ENCODE measurements at places on chromosomes 12 and 14. TPM values are rescaled to one million over a fixed set of nuclear protein-coding genes. Genes with fewer than 3 reads are reported as not detected.

Gene TMEM132D
- not detected for total RNA-seq

Gene EML5
- 5.5 TPM for total RNA-seq

Gene CLEC2A
- total RNA-seq = not detected

Gene KRT72
- 7.7 TPM for total RNA-seq

Gene C1R
- 2.3 TPM for total RNA-seq

Gene EEF1AKMT3
- total RNA-seq = 3.1 TPM

Gene FSCB
- not detected for total RNA-seq

Gene PRB2
- total RNA-seq = not detected

Gene SSTR1
- not detected for total RNA-seq

GRCh38 chr12:1083889-1084262 lies 92.9 kb downstream of the ERC1 start:
- no peak for DNase-seq

- DNase-seq = no peak
These were observed 70.0 kb upstream of the CPM start for GRCh38 chr12:69002969-69003368.

GRCh38 chr14:82190742-82191141 lies 657.1 kb upstream of the SEL1L start:
- no peak for DNase-seq

DNA sequence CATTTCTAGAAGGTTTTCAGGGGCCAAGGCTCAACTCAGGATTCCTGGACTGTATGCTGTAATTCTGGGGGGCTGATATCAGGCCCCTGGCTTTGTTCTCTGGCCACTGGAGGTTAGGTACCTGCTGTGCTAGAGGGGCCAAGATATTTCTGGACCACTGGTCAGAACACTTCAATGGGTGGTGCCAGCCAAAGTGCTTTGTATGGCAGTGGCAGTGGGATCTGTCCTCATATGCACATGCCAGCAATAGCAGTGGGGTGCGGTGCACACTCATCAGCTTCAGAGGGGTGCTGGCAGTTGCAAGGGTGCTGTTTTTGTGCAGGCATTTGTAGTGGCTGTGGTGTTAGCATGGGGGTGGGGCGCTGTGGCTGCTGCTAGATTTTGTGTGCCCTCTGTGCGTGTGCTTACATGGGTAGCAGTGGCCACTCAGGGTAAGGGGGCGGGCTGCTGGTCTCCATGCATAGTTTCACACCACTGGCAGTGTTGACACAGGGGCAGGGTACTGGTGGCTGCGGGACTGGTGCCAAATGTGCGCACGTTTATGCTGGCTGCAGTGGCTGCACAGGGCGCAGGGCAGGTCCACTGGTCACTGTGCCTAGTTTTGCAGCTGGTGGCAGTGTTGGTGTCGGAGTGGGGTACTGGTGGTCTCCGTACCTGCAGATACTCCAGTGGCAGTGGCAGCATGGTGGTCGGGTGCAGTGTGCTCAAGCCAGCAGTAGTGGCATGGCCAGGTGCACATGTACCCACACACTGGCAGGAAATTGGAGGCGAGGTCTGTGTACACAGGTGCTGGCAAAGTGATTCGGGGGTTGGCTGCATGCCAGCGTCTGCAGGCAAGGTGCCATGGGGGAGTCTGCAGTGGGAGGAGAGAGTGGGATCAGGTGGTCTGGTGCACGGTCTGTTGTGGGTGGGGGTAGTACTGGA lies 12.6 kb downstream of the NOPCHAP1 start:
- no peak for DNase-seq

DNA sequence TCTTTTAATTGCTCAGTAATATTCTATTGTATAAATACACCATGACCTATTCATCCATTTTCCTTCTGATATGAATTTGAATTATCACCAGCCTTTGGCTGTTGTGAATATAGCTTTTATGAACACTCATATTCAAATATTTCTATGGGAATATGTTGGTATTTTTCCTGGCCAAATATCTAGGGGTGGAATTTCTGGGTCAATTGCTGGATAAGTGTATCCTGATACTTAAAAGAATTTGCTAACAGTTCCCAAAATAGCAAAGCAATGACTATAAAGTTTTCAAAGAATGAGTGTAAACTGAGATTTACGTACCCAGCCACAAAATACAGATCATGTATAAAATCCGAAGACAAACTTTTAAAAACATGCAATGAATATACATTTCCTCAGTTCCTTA lies 148.7 kb upstream of the CLEC14A start:
- no peak for DNase-seq

- DNase-seq = no peak
These were observed 318.2 kb downstream of the TMEM117 start for GRCh38 chr12:44154128-44154527.

DNA sequence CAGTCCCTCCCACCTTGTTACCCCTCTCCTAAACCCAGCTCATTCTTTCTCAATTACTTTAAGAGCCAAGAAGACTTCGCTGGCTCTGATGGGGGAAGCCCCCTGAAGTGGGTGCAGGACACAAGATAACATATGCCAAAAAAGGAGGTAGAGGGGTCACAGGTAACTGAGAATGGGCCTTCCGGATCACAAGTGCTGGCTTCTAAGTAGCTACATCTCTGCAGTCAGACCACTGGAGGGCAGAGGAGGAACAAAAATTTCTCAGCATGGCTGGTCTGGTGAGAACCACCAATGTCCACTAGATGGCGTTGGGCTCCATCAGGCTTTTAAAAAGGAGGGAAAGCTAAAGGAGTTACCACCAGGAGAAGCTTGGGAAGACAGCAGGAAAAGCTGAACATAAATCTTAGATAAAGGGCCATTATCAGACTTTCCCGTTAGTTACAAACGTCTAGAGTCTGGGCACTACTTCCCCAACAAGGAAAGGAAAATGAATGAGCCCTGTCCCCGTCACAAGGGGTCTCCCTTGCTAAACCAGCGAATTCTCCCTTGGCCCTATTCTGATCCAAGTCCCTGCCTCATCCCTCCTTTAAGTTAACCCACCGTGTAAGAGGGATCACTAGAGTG lies 11.6 kb upstream of the CDH24 start:
- peak; percentile 78 for DNase-seq

GRCh38 chr12:67647799-67648520 lies 585 bp upstream of the DYRK2 start:
- DNase-seq = peak; percentile 58

GRCh38 chr14:104925855-104926609 lies 1.4 kb downstream of the PLD4 start:
- no peak for DNase-seq

DNA sequence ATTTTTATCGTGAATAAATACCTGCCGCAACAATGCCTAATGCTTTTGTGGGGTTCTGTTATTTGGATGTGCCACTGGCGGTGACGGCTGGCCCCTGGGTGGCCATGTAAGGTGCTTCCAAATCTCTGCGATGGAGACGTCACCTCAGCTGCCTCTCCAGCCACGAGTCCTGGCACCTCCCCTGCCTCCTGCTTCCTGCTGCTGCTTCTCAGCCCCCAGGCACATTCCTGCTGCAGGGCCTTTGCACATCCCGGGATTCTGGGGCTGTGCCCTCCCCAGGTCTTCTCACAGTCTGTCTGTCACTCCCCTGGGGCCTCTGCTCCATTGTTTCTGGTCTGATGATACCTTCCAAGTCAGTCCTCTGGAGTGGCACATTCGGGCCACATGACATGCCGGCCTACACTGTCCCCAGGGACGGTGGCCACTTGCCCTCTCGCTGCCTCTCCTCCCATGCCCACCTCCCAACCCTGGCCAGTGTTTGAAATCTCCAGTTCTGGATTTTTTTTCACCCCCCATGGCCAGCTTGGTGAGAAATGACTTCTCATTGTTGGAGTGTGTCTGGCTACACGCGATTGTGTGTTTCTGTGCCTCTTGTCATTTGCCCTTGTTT lies 151.8 kb downstream of the KIF26A start:
- no peak for DNase-seq

DNA sequence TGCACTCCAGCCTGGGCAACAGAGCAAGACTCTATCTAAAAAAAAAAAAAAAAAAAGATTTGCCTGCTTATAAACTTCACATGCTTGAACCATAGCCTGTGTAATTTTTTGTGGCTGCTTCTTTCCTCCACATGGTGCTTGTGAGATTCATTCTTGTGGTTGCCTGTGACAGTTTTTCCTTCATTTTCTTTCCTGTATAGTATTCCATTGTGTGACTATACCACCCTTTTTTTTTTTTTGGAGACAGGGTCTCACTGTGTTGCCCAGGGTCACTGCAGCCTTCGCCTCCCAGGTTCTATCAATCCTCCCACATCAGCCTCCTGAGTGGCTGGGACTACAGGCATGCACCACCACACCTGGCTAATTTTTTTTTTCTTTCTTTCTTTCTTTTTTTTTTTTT lies 22.6 kb upstream of the CHST11 start:
- no peak for DNase-seq

DNA sequence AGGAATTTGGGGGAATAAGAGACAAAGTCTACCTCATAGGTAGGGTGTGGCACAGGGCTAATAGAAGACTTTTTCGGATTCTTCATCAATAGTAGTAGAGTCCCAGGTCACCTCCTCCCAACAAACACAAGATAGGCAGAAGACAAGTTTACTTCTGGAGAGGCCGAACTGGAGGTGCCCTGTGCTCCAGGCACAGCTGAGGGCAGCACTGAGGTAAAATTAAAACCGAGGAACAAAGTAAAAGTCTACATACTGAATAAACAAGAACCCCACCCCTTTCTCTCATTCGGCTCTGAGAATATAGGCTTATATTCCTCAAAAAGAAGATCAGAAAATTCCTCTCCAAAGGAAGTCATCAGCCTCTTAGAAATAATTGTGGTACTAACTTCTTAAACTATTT lies 161.5 kb downstream of the SEC23A start:
- DNase-seq = no peak

DNA sequence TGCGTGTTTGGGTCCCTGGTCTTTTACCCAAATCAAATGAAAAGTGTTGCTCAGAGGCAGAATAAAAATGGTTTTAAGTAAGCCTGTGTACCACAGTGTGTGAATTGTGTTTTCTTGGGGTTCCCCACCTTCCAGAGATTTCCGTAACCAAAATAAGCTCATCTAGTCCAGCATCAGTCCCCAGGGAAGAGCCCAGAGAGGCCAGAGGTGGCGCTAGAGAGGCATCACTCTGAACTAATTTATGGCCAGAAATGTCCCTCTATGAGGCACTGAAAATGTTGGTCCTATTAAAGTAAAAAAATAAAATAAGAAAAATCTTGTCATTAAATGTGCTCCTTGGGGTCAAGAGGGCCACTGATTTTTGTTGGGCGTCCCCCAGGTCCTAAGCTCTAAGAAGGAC lies 24.9 kb upstream of the PRKAB1 start:
- no peak for DNase-seq

DNA sequence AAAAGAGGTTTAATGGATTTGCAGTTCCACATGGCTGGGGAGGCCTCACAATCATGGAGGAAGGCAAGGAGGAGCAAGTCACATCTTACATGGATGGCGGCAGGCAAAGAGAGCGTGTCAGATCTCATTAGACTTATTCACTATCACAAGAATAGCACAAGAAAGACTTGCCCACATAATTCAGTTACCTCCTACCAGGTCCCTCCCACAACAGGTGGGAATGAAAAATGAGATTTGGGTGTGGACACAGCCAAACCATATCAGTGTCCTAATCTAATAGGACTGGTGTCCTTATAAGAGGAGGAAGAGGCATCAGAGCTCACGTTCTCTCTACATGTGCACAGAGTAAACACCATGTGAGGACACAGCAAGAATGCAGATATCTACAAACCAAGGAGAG lies 25.9 kb downstream of the DYRK2 start:
- no peak for DNase-seq

GRCh38 chr12:121245951-121246350 lies 36.0 kb downstream of the P2RX4 start:
- no peak for DNase-seq

DNA sequence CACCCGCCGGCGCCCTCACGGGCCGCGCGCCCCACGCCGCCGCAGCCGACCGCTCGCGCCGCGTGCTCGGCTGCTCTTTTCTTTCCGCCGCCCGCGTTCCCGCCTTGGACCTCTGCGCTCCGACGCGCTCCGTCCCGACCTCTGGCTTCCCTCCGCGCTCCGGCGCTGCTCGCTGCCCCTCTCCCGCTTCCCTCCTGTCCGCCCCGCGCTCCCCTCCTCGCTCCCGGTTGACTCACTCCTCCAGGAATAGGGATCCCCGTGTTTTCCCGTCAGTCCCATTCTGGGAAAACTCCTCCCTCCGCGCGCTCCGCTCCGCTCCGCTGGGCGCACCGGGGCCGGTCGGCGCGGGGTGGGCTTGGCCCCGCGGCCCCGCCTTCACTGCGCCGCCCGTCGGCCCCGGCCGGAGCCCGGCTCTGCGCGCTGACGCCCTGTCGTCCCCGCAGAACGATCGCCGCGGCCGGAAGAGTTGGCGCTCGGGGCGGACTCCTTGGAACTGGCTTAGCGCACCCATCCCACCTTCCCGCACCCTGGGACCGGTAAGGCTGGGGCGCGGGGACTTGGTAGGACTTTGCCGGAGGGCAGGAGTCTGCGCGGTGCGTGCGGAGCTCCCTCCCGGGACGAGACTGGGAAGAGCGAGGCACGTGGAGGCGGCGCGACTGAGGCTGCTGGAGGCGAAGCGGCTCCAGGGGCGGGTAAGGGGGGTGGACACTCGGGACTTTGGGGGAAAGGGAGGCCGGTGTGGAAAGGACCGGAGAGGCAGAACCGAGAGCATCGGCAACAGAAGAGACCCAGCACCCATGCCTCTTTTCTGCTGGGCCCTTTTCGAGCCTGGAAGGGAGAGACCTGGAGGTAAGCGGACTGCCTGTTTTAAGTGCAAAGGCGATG lies 550 bp downstream of the TEAD4 start:
- DNase-seq = no peak

- peak; percentile 7 for DNase-seq
These were observed 177.0 kb upstream of the PRMT8 start for GRCh38 chr12:3313675-3314663.

GRCh38 chr12:5916785-5917290 lies 28.2 kb downstream of the ANO2 start:
- DNase-seq = no peak

DNA sequence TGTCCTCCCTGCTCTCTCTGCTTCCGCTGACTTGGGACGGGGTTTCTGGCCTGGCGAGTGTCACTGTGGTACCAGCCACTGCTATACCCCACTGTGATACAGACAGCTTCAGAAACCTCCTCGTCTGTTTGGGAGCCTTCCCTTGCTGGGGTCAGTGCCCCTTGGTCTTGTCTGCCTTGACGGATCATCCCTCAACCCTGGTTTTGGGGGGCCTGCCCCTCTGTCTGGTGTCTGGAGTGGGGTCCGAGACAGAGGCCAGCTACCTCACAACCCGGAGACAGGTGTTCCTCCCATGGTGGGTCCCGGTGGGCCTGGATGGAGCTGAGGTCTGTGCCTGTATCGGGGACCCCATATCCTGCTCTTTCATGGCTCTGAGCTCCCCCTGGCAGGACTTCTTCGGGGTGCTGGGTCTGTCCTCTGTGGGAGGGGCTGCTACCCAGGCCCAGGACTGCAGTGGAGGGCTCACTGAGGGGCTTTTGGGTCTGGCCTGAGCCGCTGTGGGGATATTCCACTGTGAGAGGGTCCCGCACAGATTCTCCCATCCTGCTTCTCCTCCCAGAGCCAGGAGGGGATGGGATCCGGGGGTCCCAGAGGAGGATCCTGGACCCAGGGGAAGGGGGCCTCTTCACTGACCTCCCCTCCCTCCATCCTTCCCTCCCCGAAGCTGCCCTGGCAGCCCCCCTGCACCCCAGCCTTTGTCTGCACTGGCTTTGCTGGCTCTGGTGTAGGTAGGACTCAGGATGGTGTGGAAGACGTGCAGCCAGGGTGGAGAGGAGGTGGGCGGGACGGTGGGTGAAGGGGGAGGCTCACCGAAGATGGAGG lies 365.5 kb downstream of the TMEM121 start:
- no peak for DNase-seq

GRCh38 chr12:7749442-7749841 lies 2.3 kb upstream of the CLEC4C start:
- no peak for DNase-seq

All from CD4-positive, alpha-beta memory T cell (primary cell).